ENCODE measurements at places on chromosomes 5 and 9. TPM values are rescaled to one million over a fixed set of nuclear protein-coding genes. Genes with fewer than 3 reads are reported as not detected.

GARNL3 gene
- 2.7 TPM for total RNA-seq

SNX30 gene
- 4.2 TPM for total RNA-seq

CCDC192 gene
- total RNA-seq = not detected

C1QTNF3 gene
- 3.2 TPM for total RNA-seq

DNA sequence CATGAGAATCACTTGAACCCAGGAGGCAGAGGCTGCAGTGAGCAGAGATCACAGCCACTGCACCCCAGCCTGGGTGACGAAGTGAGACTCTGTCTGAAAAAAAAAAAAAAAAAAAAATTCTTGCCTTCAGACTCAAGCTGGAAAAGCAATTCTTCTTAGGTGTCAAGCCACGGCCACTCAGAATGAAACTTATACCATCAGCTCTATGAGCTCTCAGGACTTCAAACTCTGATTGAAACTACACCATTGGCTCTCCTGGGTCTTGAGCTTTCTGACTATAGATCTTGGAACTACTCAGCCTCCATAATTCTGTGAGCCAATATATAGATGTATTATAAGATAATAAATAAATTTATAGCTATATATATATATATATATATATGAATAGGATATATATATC, 12.9 kb upstream of the FGF10 start:
- no peak for DNase-seq

- DNase-seq = no peak
Observed at GRCh38 chr5:125639858-125640257, 783.4 kb upstream of the GRAMD2B start.

DNA sequence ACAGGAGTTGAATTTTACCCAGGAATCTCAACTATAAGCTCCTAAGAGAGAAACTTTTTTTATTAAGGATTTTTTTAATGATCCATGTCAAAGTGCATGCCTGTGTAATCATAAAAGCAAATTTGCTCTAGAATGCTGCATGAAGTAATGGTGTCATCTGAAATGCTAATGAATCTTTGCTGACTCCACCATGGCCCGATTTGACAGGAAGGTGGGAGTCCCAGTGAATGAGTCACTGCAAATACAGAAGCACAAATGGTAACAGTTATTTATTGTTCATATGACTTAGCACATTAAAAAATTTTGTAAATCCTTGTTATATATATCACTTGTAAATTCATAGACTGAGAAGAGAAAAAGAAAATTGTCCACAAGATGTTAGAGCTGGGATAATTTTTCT, 341.3 kb downstream of the RASEF start:
- no peak for DNase-seq

DNA sequence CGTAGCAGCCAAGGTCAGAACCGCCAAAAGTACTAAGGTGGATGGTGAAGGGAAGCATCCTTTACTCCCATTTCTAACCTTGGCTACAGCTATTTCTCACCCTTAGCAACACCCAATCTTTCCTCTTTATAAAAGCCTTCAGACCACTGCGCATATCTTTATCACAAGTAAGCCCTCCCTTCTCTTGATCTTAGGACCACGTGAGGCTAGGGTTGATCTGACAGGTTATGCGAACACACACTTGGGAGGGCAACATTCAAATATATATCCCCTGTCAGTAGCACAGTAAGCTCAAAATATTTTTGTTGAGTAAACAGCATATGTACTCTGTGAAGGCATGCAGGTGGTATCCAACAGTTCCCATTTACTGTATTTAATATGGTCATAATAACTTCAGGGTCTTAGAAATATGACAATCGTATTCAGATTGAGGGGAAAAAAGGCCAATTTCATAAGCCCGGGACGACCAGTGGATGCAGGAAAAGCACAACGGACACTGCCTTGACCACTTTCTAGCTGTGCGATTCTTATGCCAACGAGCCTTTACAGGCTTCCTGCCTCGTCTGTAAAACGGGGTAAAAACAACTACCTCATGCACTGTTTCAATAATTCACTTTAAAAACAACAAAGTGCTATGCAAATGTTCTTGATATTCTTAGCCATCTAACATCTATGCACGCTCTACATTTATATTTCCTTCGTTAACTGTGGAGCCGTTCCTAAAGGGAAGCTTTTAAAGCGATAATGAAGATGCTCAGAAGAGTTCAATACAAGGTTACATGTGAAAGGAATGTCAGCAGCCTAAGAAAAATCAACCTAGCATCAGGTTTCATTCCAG, 1.3 kb downstream of the ARSB start:
- DNase-seq = no peak

DNA sequence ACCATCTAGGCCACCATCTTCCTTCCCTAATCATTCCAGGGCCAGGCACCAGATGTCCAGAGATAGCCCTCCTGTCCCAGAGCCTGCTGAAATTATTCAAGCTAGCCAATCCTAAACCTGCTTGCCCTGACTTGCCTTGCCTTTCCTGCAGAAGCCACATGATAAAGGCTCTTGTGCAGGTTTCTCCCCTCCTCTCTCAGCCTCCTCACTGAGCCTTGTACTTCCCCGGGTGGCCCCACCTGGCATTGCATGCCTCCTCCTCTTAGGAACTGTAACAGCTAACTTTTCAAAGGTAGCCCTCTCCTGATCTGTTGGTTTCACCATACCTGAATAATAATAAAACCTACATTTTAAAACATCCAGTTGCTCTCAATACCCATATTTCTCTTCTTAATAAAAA, 42.6 kb downstream of the DIRAS2 start:
- DNase-seq = no peak

DNA sequence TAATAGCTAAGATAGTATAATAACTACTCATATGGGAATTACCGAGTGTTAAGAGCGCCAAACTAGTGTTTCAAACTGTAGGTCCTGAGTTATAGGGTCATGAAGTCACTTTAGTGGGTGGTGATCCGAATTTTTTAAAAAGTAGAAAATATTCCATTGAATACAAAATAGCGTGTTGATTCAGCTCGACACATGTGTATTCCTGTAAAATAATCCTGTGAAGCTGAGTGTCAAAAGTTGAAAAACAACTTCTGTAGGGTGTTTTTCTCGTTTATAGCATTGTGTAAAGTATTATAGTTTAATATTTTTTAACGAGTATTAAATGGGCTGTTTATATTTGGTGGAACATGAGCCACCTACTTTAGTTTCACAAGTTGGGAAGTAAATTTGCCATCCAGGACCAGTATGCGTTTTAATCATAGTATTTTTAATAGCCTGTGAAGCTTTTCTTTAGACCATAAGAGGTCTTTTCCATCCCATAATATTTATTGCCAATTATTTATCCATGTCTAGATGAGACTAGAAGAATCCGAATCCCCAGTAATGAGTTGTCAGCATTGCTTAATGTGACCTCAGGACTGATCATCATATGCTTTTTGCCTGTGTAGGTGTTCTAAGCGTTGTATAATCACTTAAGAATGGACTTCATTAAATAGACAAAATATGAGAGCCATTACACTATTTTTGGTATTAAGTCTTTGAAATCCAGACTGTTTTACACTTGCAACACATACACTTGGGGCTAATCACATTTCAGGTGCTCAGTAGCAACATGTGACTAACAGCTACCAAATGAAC, 84.1 kb downstream of the PTPDC1 start:
- no peak for DNase-seq

- DNase-seq = no peak
Observed at GRCh38 chr9:116985596-116985995, 298.5 kb downstream of the TRIM32 start.

DNA sequence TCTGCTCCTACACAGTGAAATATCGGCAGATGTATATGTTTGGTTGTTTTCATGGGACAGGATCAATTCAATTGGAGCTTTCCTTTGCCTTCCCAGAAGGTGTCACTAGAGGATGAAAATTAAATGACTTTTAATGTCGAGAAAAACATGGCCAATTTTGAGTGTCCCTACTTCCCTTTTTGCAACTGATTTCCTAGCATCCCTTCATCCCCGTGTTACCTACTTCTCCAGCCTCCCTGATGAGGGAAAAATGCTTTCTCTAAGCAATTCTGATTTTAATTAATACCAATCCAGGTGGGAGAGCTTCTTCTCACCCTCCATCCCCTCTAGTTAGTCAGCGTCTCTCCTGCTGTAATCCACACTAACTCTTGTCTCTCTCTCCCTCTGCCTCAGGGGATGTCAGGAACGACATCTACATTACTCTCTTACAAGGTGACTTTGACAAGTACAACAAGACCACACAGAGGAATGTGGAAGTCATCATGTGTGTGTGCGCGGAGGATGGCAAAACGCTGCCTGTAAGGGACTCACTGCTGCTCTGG, 64.9 kb downstream of the DOCK2 start:
- no peak for DNase-seq

- no peak for DNase-seq
Observed at GRCh38 chr9:70120834-70121510, 77.3 kb downstream of the MAMDC2 start.

DNA sequence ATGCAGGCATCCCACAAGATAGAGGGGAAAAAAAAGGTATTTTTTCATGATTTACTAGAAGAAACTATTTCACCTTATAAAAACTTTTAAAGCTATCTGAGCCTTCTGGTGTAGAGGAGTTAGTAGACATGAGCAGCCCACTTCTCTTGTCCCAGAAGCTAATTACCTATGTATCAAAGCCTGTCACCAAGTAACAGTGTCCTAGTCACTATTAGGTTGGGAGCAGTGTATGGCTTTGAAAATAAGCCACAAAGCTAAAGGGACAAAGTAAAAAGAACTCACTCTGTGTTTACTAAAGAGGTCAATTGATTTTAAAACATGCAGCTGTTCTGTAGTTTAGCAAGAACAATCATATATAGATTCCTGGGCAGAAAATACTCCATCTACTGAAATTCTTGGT, 1286.1 kb downstream of the PTPRD start:
- DNase-seq = no peak

GRCh38 chr9:113524468-113524867, 60.9 kb downstream of the RGS3 start:
- DNase-seq = no peak

DNA sequence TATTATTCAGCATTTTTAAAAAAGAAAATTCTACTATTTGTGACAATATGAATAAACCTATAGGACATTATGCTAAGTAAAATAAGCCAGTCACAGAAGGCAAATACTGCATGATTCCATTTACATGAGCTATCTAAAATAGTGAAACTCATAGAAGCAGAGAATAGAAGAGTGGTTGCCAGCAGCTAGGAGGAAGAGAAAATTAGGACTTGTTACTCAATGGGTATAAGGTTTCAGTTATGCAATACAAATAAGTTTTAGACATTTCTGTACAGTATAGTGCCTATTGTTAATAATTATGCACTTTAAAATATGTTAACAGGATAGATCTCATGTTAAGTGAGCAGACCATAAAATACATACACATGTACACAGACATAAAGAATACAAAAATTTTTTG, 73.8 kb upstream of the SPINK5 start:
- DNase-seq = no peak

- no peak for DNase-seq
Observed at GRCh38 chr5:7991125-7991821, 122.3 kb downstream of the MTRR start.

- DNase-seq = no peak
Observed at GRCh38 chr5:135814316-135814715, 20.1 kb upstream of the SLC25A48 start.

GRCh38 chr5:170519549-170519948, 15.7 kb downstream of the KCNIP1 start:
- no peak for DNase-seq

- no peak for DNase-seq
Observed at GRCh38 chr5:149724130-149724840, 5.8 kb upstream of the PPARGC1B start.

DNA sequence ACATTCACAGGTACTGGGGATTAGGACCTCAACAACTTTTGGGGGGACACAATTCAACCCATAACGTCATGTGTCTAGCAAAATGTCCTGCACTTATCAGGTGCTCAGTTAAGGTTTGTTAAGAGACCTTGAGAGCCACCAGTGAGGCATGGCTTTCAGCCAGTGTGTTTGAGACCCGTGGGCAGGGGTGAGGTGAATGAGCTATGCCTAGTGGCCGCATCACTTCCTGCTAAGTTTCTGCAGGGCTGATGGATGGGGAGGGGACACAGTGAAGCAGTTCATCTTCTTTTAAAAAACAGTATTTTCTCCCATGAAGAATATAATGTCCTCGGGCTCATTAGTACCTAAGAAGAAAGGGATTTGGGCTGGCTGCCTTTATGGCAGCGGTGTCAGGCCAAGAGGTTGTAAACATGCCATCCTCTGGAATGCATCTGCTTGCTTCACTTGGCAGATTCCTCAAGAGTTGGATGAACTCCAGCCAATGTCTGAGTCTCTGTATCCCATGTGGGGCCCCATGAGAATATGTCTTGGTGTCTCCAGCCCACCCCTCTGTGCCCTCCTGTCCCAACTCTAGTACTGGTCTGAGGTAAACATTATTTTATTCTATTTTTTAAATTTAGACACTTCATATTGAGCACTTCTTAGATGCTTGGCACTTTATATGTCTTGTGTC, 282.2 kb downstream of the CWC27 start:
- DNase-seq = no peak

DNA sequence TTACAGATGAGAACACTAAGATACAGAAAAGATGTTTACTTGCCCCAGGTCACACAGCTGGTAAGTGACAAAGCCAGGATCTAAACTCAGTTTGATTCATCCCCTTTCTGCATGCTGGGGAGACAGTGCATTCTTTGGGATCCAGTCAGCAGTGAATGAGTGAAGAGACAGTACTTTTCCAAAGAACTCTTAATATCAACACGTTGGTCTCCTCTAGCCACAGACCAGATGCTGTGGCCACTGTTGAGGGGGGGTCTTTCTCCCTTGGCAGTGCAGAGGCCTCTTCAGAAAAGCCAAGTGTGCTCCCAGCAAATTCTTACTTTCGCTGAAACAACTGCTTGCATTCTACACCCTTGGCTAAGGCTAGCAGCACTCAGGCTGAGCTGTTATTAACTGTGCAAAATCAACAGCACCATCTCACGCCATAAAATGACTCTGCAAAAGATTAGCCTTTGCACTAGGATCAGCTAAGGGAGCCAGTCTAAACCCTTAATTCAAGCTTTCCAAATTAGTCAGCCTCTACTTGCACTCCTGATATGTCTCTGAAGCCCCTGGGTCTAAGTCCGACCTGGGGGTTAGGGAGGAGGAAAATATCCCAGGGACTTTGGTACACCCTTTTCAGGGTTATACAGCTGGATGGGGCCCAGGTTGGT, 4.8 kb upstream of the TMEM171 start:
- no peak for DNase-seq

- no peak for DNase-seq
Observed at GRCh38 chr9:72554221-72554641, 32.8 kb downstream of the TMC1 start.
